ENCODE measurements at places on chromosomes 13 and 19.

DNA sequence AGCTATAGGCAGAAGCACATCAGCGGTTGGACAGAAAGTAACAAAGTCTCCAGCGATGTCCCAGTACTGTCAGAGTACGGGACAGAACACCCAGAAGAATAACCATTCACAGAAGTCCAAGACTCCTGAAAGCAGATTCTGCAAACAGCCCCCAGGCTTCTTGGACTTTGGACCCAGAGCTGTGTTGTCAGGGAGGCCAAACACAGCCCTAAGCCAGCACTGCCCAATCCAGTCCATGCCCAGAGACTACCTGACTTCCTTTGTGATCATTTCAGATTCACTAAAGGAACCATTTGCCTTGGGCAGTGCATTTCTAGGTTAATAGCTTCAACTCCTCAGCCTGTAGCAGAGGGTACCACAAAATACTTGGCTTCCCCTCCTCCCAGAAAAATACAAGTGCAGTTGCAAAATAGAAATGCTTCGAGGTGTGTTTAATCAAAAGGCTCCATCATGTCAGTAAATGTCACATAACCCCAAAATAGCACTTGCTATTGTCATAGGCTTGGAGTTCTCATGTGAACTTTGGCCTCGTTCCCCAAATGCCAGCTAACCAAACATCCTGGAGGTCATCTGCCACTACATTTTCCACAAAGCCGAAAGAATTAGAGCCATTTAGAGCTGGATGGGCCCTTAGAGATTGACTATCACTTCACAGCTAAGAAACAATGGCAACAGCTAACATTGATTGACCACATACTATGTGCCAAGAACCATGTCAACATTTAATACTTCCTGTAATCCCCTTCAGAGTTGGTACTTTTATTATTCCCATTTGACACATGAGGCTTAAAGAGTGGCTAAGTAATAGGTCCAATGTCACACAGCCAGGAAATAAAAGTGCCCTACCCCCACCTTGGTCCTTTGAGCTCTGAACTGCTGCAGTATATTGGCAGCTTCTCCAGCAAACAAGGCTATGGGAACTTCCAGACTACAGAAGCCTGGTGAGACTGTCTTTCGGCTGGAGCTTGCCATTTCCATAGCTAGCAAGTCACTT is 329.9 kb downstream of the FOXO1 start:
- DNase-seq: no peak

DNA sequence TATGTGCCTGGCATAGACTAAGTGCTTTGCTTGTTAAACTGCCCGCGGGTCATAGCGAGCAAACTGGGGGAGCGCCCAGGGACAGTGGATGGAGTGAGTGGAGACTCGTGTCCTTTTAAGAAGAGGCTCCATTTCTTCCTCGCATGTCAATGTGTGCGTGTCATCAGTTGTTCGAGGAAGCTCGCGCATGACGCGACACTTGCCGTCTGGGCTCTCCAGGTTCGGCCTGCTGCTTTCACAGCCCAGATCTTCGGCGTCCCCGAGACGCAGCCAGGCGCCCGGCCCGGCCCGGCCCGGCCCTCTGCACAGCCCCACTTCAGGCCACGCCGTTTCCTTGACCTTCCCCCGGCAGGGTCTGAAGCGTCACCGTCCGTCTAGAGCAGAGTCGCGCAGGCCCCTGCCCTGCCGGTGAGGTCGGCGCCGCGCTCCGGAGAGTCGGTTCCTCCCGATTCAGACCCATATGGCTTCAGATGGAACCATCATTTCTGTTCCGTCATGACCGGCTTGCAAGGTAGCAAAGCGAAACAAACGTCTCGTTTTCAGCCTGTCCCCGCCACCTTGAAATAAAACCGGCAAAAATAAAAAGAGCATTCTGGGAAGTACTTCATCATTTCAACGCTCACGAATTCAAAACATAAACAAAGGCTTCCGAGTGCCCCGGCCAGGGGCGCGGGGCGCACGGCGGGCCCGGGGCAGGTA is 599 bp upstream of the ARHGEF7 start:
- DNase-seq: peak; percentile 15

GRCh38 chr19:49475995-49476880 is 2.2 kb downstream of the FLT3LG start:
- DNase-seq: peak; percentile 70

GRCh38 chr19:30178721-30179402 is 193.3 kb upstream of the ZNF536 start:
- DNase-seq: no peak

DNA sequence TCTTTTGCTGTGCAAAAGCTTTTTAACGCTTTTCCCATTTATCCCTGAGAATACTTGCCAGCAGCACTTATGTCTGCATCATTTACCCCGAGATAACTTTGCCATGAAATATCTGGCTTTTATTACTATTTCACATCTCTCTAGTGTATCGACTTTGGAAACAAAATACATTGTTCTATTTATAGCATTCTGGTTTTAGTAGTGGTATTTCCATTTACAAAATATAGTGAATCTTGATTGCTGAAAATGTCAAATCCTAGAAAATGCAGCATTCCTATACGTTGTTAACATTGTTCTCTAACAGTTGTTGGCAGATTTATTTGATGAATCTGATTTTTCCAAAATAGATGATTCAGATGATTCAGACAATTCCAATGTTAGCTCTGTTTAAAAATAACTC is 189.3 kb upstream of the SPRY2 start:
- no peak for DNase-seq

DNA sequence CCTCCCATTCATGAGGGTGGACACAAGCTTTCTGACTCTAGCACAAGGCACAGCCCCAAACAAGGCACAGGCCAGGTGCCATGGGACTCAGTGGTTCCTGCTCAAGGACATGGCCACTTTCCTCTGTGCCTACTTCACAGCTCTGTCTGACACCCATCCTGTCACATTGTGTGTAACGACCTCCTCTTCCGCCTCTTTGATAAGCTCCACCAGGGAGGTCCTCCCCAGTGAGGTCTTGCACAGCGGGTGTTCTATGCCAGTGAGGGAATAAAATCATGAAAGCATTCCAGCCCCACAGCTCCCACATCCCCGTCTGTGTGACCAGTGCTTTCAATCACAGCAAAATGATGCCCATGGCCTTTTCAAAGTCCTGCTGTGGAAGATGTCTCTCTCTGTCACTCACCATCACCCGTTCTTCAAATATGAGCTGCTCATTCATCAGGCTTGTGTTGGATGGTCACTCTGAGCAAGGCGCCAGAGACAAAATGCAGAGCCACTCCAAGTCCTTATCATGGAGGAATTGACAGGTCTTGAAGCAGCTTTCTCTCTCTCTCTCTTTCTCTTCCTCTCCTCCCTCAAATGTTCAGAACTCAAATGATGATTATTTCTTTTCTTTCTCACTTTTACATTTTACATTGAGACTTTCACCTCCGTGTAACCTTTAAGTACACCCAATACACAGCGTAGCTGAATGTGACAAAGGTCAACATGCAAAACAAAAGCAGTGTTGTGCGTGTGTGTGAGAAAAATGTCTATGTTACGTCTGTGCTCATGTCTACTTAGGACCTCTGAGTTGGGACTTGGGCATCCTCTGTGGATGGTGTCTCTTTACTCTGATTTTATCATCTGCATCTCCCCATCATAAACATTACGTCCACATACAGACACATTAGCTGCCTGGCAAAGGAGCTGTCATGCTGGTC is 8.0 kb upstream of the SPATA13 start:
- DNase-seq: no peak

DNA sequence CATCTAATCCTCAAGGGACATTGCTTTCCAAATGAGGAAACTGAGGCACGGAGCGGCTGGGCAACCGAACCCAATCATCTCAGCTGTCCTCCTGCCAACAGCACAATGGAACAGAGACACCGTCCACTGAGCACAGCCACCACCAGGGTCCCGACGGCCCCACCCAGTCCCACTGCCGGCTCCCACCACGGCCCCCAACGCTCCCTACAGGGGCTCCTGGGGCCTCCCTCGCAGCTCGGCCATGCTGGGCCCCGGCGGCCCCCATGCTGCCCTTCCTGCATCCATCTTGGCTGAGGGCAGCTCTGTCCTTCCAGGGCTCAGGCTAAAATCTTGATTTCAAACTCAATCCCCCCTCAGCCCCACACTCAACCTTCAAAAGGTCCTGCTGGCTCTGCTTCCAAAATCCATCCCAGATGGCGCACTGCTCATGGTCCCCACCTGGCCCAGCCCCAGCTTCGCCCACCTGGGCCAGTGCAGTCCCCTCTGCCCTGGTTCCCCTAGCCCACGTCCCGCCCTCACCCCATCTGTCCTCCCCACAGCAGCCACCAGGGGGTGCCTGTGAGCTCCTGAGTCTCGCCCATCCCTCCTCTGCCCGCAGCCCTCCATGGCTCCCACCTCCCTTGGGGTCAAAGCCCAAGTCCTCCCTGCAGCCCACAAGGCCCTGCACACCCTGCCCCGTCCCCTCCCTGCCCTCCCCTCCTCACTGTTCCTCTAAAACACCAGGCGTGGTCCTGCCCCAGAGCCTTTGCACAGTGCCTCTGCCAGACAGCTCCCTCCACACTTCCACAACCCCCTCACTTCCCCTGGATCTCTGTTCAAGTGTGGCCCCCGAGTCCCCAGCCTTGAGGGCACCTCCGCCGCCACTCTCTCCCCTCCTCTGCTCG is 7.9 kb downstream of the PIP5K1C start:
- DNase-seq: peak; percentile 34

GRCh38 chr13:114131583-114132418 is 622 bp downstream of the RASA3 start:
- peak; percentile 46 for DNase-seq

DNA sequence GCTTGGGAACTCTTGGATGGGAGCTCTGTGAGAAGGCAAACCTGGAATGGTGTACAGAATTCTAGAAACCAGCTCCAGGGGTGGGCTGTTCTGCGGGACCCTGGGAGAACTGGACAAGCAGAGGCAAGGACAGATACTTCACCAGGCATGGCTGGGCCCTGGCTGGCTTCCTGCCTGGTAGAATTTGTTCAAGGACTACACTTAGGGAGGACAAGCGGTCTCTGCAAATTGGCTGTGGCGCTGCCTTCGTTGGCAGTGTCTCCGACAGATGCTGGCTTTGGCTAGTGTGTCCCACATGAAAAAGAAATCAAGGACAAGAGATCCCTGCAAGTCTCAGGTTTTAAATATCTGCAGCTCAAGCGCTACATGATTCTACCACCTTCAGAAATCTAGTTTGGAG is 12.4 kb downstream of the CEBPG start:
- no peak for DNase-seq

GRCh38 chr19:42191855-42192254 is 25.6 kb downstream of the DEDD2 start:
- DNase-seq: no peak

GRCh38 chr19:14080887-14081796 is 4.4 kb downstream of the C19orf67 start:
- DNase-seq: peak; percentile 98

- no peak for DNase-seq
Measured at GRCh38 chr19:56174086-56174485, 1.7 kb upstream of the GALP start.

DNA sequence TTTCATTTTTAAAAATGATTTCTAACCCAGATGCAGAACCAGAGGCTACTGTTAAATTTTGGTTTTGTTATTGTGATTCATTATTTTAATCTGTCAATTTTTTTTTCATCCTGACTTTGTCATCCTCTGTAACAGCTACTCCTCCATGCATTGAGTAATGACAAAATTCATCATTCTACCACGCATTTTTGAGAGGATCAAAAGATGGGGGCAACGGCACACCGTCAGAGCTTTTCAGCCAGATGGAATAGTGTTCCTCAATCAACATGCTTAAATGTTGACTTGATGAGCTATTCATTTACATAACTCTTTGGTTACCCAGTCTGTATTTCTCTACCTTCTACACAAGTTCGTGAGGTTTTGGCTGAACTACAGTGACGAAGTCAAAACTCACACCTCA is 486.3 kb downstream of the EFNB2 start:
- no peak for DNase-seq

GRCh38 chr13:40777809-40778175 is 6.8 kb upstream of the MRPS31 start:
- DNase-seq: no peak

GRCh38 chr19:38878575-38879399 is 712 bp upstream of the RINL start:
- no peak for DNase-seq

DNA sequence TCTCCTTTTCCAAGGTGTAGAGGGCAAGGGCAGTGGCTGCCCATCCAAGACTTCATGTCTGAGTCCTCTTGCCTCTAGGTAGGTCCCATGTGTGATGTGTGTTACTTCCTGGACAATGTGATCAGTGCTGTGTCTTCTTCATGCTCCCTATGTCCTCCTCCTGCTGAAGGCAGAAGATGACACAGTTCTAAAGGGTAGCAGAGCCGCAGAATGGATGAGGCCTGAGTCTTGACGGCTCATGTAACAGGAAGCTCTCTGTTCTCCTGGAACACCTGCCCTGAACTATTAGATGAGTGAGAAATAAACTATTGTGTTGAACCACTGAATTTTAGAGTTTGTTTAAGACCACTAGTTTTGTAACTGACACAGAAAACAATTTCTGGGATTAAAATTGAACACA is 165.9 kb downstream of the NDFIP2 start:
- no peak for DNase-seq

- peak; percentile 30 for DNase-seq
Measured at GRCh38 chr13:28324181-28324789, 170.6 kb downstream of the FLT1 start.

DNA sequence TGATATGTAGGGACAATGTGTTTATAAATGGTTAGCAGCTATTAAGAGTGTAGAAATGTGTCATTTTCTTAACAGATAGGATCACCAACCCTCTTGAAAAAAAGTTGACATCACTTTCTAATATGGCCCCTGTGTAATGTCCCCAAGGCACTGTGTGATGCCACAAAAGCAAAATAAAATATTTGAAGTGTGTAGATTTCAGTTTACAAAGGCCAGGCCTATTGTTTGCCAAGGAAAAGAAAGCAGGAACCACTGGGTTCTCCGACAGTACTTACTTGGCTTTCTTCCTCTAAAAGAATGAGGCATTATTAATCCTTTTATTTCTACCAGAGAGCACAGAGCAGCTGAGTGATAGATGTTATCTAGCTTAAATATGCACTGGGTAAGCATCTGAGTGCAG is 10.5 kb upstream of the GJA3 start:
- DNase-seq: no peak

GRCh38 chr19:5803752-5804515 is 933 bp upstream of the NRTN start:
- DNase-seq: peak; percentile 94

GRCh38 chr19:54428323-54429175 is 13.3 kb downstream of the TTYH1 start:
- no peak for DNase-seq

GRCh38 chr13:34719060-34719875 is 222.8 kb upstream of the NBEA start:
- DNase-seq: no peak

- DNase-seq: no peak
Measured at GRCh38 chr13:26678796-26679195, 81.8 kb downstream of the GPR12 start.

- DNase-seq: no peak
Measured at GRCh38 chr13:73223372-73223781, 164.6 kb downstream of the KLF5 start.

GRCh38 chr13:109654341-109655205 is 131.8 kb downstream of the IRS2 start:
- DNase-seq: no peak

Data from stimulated activated CD4-positive, alpha-beta T cell treated with anti-CD3 and anti-CD28 coated beads, Interleukin-4, amount 100 ng/mL, for 4 hours (primary cell).